ENCODE measurements at places on chromosomes 7 and 10.
A peak's percentile ranks its signal among the peaks of the same experiment; 100 is the strongest.

GRCh38 chr10:27446091-27446918 is 57.8 kb upstream of the RAB18 start:
- DNase-seq = peak; percentile 78

- no peak for DNase-seq
These were observed 93.4 kb upstream of the PDLIM1 start for GRCh38 chr10:95384011-95384704.

DNA sequence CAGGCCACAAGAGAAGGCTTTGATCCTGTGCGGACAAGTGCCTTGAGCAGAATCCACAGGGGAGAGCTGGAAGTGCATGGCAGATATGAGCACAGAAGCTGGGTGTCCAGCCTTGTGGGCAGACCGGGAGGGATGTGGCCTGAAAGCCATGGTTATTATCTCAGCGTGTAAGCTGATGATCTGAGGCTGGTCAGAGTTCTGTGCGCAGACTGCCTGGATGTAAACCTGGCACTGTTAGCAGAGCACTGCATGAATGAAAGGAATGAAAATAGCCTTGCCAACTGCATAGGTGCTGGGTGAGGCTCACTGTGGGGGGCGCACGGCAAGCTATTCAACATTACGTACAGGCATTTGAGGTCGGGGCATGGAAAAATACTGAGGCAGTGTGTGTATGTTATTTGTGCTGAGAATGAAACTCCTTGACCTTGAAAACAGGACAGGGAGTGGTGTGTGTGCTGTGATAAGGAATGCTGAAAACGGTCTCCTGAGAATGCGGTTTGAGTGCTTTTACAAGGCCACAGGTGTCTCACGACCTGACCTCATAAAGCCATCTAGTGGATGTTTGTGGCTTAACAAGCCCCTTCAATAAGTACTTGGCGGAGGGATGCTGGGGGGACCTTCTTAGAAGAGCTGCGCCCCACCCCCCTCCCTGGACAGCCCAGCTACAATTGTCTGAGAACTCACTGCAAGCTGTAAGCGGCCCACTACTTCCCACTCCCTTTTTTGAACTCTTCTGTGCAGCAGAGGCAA is 18.7 kb downstream of the AKR1C1 start:
- peak; percentile 16 for DNase-seq

DNA sequence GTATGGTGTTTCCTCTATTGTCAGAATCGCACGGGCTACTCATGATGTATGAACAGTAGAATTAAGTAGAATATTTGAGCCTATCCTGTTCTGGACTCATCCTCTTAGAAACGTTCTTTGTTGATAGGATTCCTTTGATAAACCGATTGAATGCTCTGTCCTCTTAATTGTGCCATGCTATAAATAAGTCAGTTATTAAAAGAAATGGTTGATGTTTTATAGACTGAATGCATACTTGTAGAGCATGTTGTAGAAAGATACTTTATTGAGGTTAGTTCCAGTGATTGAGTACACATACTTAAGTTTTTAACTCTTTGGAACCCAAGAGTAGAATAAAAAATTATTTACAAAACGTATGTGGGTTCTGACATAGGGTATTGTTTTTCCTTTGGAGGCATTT is 54.9 kb upstream of the HBP1 start:
- DNase-seq = no peak

DNA sequence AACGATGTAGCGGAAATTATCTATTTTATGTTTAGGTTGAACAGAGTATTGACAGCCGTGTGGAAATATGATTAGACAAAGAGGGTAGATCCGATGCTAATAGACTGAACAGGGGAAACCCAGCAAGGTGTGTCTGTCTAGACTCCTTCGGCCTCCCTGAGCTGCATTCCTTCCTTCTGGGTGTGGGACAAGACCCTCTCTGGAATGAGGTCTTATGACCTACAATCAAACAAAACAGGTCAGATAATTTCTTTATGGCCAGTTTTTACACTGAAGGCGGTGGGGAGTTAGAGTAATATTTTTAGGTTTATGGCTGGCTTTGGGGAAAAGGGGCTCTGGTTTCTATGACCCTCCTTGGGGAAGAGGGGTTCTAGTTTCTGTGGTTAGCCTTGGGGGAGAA is 41.2 kb downstream of the WIPF3 start:
- no peak for DNase-seq

DNA sequence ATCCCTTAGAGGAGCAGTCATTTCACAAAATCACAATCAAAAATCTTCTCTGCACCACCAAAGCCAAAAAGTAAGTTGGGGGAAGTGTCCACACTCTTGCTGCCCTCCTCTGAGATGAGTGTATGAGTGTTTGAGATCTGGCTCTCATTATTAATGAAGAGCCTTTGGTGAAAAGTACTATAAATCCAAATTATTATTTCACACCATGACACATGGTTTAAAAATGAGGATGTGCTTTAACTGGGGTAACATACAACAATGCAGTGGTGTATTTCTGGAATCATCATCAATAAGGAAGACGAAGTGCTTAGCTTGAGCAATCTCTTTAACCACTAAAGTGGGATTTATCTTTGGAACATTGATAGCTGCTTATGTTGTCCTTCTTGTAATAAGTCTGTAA is 114.2 kb upstream of the ADAM12 start:
- no peak for DNase-seq

DNA sequence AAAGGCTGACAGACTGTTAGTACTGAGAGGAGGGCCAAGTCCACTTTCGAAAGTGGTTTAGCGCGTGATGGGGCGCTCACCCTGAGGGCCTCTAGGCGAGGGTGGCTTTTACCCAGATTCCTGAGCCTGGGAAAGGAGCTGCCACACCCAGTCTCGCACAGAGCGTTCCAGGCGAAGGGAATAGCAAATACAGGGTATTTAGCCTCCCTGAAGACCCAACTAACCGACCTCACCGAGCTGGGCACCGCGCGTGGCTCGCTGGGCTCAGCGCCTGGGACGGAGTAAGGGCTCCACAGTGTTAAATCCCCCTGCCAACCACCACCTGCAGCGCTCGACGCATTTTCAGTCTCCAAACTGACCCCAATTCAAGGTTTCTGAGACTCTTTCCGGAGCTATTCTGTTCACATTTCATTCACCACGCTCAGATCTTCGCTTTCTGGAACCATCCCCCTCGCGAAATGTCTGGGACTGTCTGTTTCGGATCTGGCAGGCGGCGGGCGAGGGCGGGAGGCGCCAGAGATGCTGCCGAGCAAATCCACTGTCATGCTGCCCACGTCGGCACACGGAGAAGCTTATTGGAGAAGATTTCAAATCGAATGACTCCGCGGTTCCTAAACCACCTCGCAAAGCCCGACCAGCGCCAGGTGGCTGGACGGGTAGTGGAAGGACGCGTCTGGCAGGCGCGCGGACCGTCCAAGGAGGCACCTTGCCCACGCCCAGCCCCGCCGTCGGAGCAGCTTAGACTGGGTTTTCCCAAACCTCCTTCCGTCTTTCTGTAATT is 1.4 kb upstream of the OSBPL3 start:
- no peak for DNase-seq

GRCh38 chr7:111229916-111230315 is 139.0 kb downstream of the LRRN3 start:
- DNase-seq = no peak

GRCh38 chr7:50262916-50263690 is 41.4 kb upstream of the IKZF1 start:
- peak; percentile 19 for DNase-seq

DNA sequence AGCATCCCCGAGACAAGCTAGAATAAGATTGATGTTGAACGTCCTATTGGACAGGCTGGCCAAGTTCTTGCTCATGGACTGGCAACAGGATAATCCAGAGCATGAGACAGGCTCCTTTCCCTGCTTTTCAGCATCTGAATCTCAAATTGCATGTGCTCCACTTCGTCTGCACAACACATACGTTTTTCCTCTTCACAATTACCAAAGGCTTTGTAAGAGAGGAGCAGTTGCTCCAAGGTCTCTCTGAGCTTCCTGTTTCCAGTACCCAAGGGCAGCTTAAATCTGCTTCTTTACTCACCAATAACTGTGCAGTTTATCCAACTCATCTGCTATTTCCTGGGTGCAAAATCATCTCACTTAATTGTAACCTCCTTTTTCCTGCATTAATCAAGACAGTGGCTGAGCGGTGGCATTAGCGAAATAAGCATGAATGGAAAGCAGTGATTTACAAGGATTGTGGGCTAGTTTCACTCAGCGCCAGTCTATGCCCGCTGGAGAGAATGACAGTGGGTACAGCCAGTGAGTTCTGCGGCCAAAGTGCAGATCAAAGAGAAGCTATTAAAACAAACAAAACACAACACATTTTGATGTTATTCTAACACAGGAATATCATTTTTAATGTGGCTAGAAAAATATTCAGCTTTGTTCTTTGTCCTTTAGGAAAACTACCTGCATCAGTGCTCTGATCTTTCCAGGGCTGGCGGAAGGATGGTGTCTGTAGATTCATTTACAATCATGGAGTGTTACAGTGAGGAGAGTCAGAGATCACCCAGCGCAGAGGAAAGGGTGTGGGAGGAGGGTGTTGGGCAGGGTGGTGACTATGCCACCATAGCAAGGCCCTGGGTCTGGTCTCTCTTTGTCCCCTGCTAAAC is 79.8 kb downstream of the CHN2 start:
- no peak for DNase-seq

All from RKO (cell line).